T-helper 2 cell (primary cell): ENCODE measurements at places on chromosomes 3 and 15.

DNA sequence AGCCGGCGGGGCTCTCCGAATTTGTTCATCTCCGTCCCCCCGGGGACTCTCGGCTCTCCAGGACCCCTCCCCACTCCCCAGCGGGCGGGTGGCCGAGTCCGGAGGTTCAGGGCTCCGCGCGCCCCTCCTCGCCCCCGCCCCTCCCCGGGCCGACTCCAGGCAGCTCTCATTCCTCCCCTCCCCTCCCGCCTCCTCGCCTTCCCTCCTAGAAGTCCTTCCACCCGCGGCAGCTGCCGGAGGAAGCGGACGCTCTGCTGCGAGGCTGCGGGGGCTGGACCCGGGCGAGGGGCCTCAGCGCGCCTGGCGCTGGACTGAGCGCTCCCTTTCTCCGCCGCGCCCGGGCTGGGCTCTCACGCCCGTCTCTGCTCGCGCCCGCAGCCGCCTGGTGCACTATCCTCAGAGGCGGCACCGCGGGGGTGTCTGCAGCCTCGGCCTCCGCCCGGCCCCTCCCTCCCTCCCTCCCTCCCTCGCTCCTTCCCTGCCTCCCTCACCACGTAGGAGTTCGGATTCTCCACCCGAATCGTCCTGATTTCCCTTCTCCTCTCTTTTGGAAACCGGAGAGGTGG, at the start of gene ROBO2:
Gene ROBO2 (plus strand): TSS at position 494 of the 566 bp plus-strand sequence. CDS start 687 bp downstream, outside the sequence.
- DNase-seq: no peak

DNA sequence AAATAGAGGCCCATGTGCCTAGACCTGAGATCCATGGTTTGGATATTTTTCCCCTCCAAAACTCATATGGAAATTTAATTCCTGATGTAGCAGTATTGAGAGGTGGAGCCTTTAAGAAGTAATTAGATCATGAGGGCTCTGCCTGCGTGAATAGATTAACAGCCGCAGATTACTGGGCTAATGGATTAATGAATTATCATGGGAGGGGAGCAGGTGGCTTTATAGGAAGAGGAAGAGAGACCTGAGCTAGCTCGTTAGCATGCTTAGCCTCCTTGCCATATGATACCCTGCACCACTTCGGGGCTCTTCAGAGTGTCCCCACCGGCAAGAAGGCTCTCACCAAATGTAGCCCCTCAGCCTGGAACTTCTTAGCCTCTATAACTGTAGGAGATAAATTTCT, 15.8 kb downstream of the ARHGEF26 start:
- DNase-seq: no peak

GRCh38 chr3:61812517-61812916, 251.1 kb downstream of the PTPRG start:
- no peak for DNase-seq

- DNase-seq: no peak
Observed at GRCh38 chr3:53166781-53167291, 5.8 kb downstream of the PRKCD start.

- no peak for DNase-seq
Observed at GRCh38 chr15:68704496-68705021, 116.1 kb downstream of the ANP32A start.

DNA sequence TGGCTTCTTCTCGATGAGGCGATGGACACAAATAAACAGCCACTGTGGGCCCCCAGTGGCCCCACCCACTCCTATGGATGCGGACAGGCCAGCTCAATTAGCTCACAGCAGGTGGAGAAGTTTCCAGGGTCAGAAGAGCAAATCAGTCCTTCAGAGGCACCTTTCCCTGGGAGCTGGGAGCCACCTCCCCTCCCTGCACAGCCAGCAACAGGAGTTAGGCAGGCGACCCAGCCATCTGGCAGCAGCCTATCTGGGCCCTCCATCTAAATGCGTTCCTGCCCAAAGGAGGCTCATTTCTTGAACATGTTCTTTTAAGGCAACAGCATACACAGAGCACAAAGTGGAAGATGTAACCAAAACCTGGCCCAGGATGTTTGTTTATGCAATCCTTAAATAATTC, 211.9 kb upstream of the ARRDC4 start:
- DNase-seq: no peak
